ENCODE measurements at places on chromosomes 7 and 10.

- DNase-seq, result no peak
These were observed 1184.1 kb downstream of the TYW1 start for GRCh38 chr7:68180761-68181160.

GRCh38 chr7:124072603-124073309 lies 39.9 kb upstream of the TMEM229A start:
- no peak for DNase-seq

DNA sequence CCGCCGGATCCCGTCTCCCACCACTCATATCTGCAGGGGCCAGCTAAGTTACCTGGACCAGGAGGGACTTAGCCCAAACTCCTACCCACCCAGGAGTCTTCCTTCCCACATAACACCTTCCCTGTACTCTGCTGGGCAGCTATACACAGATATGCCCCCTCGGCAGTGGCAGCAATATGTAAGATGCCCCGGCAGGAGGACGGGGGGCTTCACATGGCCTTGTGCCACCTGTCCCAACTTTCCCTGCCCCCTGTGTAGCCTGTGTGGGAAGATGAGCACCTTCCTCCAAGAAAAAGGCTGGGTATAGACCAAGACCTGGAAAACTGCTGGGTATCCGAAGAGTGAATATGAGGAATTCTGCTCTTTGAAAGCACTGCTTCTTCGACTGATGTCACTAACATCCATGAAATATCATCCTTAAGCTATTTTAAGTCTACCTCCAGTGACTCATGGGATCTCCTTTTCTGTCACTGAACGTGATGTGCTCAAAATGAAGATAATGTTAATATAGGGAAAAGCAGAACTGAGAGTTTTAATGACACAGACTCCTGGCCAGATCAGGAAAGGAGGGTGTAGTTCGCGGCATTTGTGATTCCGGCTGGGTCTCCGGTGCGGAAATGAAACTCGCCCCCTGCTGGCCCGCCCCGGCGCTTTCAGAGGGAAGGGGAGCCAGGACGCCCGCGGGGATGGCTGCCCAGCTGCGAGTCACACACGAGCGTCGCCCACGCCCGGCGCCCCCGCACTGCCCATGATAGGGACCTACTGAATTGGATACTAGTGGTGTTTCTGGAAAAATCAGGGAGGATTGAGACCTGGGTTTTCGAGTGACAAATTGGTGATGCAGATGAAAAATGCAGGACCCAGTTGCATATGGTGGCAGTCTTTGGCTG lies 256.9 kb upstream of the NFE2L3 start:
- DNase-seq, result peak; percentile 71

GRCh38 chr10:38043516-38043915 lies 33.0 kb downstream of the ZNF33A start:
- no peak for DNase-seq

- no peak for DNase-seq
These were observed 108.0 kb downstream of the RNLS start for GRCh38 chr10:88474884-88475844.

DNA sequence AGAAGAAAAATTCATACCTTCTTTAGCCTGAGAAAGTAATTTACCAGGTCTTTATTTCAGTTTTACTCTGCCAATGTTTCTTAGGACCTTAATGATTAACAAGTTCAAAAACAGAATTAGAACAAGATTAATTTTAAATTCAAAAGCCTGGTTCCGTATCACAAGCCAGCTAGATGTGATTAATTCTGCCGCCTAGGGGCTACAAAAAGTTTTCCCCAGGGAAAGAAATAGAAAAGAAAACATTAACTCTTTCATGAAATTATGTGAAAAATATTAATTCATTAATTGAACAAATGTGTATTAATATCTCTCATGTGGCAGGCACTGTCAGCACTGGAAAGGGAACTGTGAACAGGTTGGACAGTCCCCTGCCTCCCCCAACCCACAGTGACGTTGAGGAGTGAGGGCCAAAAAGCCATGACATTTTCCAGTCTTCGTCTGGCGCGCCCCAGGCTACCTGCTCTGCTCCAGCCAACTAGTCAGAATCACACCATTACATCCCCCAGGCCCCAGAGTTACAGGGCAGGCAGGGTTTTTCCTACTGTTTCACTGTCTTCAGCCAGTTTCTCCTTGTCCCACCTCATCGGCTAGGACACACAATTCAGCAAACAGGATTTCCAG lies 20.1 kb downstream of the TMEM176A start:
- no peak for DNase-seq

- no peak for DNase-seq
These were observed 219.3 kb upstream of the MKLN1 start for GRCh38 chr7:131108212-131108940.

- DNase-seq, result no peak
These were observed 204.0 kb upstream of the GNAI1 start for GRCh38 chr7:79930604-79931003.

GRCh38 chr7:30930621-30931020 lies 19.0 kb downstream of the AQP1 start:
- no peak for DNase-seq

DNA sequence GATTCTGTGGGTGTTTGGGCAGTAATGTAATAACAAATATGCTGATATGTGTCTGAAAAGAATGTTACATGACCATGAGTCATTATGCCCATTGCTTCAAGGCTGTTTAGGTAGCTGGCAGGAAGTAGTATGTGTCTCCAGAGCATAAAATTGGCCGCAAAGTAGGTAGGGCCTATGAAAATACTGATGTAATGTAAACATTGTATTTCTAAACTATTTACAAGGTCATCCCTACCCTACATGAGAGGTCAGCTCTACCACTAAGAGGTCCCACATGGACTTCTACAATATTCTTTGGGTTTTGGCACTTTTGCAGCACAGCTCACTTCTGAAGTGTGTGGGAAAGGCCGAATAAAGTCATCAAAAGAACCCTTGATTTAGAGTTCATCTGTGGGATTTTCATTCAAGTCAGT lies 301.9 kb downstream of the AHR start:
- DNase-seq, result no peak

DNA sequence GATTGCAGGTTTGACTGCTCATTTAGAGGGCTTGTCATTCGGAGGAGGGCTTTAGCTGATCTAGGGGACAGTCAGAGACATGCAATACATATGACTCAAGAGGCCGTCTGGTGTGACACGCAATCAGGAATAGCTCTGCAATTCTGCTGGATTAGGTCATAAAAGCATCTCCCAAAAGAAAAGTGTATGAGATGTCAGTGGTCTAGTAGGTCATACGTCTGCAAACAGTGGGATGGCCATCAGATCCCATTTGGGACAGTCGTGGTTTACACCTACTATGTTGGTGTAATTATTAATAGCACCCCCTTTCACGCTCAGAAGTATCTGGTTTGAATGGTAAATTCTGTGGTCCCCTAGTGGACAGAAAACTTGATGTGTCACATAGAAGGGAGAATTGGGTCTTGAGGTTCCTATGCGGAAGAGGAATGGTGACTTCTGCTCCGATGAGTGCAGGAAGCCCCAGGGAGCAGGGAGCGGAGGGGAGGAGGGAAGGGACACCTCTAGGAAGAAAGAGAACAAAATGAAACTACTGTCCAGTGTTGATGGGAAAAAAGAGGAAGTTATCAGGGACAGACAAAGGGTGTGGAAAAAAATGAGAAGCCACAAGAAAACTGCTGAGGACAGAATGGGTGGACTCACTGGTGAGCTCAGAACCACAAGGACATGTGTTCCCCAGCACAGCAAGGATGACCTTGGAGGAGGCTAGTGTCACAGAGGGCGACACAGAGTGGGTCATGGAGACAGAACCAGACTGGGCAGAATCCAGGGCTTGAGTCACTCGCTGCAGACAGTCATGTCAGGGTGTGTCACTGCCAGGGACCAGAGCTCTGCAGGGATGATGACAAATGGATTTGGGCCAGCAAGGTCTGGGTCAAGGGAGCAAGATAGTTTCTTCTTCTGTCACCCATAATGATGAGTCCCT lies 59.9 kb downstream of the MAP3K8 start:
- DNase-seq, result no peak

- DNase-seq, result no peak
These were observed 323.9 kb downstream of the AUTS2 start for GRCh38 chr7:69922026-69922803.

DNA sequence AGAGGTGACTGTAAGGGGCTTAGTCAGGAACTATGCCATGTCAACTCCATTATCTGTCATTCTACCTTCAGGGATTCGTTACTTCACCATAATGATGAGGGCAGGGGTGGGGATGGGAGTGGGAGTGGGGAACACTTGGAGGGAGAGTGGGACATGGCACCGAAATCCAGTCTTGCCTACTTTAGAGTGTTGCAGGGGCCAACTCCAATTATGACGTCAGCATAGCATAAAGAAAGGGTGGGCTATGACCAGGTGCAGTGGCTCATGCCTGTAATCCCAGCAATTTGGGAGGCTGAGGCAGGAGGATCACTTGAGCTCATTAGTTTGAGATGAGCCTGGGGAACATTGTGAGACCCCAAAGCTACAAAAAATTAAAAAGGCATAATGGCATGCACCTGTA lies 512.2 kb downstream of the GATA3 start:
- no peak for DNase-seq

- DNase-seq, result no peak
These were observed 52.3 kb downstream of the SHTN1 start for GRCh38 chr10:116952729-116953128.

- no peak for DNase-seq
These were observed 196.5 kb upstream of the PRPS1L1 start for GRCh38 chr7:18224138-18224537.

GRCh38 chr10:11930312-11930978 lies 107.3 kb downstream of the PROSER2 start:
- no peak for DNase-seq

- peak; percentile 63 for DNase-seq
These were observed 638 bp downstream of the EGR2 start for GRCh38 chr10:62815381-62816075.

DNA sequence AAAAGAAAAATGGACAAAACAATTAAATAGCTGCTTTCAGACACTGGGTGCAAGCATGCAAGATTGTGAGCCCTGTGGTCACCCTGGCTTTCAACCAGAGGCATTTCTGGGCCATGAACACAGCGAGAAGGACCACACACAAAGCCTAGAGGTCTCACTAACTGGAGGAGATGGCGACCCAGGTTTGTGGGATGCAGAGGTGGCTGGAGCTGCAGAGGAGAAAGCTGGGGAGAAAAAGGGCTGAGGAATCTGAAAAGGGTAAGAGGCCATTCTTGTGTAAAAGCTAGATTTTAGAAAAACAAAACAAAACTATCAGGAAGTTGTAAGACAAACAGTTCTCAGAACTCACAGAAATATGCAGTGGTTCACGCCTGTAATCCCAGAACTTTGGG lies 30.1 kb upstream of the PTPRN2 start:
- no peak for DNase-seq

- DNase-seq, result no peak
These were observed 49.0 kb downstream of the PRR15 start for GRCh38 chr7:29612596-29612995.

GRCh38 chr7:24812305-24812945 lies 55.2 kb upstream of the GSDME start:
- DNase-seq, result peak; percentile 50

DNA sequence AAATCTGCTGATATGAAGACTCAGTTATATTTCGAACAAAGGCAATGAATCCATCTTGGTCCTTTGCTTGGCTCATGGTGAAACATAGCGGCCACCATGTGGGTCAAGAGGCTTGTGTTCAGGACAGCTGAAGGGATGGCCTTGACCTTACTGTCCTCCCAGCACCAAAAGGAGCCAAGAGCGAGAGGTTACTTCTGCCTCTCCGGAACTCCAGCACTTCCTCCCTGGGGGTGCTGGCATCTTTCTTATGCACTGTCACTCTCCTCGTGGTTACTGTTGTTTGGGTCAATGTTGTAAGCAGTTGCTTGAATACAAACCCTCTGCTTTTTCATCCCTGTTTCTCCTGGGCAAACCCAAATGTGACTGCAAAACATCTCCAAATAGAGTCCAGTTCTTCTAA lies 100.6 kb downstream of the RBM20 start:
- no peak for DNase-seq

- no peak for DNase-seq
These were observed 2.5 kb upstream of the ZNF33A start for GRCh38 chr10:38007991-38008390.

DNA sequence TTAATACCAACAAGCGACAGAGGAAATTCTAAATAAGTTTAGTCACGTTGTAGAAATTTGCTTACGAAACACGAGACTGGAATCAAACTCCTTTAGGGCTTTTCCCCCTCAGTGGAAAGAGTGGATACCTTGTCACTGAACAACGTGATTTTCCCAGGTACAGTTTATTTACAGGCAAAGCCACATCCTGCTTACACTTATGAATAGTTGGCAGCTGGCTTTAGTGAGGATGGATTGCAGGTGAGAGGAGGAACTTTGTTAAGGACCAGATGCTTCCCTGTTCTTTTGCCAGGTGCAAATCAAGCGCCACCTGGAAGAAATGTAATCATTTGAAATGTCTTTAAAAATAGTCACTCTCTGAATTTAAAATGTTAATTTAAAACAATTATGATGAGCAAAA lies 282.4 kb downstream of the ADARB2 start:
- no peak for DNase-seq
